ENCODE measurements at places on chromosomes 3 and 15.

DNA sequence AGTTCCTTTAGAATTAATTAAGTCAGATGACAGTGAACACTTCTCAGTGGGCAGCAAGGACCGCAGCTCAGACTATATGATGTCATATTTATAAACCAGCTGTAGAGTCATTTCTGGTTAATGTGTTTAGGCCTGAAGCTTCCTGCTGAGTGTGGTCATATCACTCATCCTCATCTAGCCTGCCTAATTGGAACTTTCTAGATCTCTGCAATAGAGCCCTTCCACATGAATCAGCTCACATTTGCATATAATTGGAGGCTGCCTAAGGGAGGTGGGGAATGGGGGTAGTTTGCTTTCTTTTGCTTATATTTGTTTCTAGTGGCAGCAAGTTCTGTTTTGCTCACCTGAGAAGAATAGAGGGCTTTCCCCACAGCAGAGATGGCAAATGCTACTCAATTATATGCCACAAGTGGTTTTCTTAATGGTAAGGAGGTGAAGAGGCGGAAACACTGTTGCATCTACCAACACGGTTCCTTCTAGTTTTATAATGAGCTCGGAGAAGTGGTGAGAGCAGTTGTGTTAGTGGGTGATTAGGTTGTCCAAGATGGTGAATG, 148.1 kb downstream of the KLHL25 start:
- no peak overlapping the region for H3K4me3 ChIP-seq
- no peak for DNase-seq
- peaks cover 4% of the 10 kb centered on the region for H3K36me3 ChIP-seq
- no peaks in the 10 kb centered on the region for H3K27me3 ChIP-seq

- H3K27ac ChIP-seq, result no peak overlapping the region
- no peaks in the 10 kb centered on the region for H3K27me3 ChIP-seq
- H3K36me3 ChIP-seq, result no peaks in the 10 kb centered on the region
- no peak for DNase-seq
Observed at GRCh38 chr3:60424942-60425341, 826.3 kb downstream of the FHIT start.

DNA sequence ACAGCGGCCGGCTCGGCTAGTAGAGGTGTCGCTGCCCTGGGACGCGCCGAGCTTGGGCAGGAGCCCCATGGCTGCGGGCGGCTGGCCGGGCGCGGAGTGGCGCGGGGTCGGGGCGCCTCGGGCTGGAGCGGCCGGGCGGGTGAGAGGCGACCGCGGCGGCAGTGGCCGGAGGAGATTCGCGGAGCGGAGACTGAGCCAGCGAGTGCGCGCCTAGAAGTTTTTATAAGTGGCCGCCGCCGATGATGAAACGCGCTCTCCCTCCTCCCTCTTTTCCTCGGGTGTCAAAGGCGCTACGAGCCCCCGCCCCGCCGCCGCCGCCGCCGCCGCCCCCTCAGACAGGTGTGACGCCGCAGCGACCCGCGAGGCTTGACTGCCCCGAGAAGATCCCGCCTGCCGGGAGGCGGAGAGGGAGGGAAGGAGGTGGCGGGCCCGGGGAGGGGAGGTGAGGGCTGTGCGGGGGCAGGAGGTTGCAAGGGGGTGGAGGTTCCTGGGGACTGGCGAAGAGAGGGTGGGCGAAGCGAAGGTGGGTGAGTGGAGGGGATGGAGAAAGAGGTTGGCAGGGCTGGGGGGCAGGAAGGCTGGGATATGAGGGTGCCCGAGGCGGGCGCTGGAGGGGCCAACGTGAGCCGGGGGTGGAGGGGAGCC, at the start of gene SLCO2A1:
Gene SLCO2A1, minus strand, starts transcription at position 192 of the 645 bp plus-strand sequence. Its CDS starts 123 bp downstream, at position 69.
- no peaks in the 10 kb centered on the region for H3K36me3 ChIP-seq
- peak within 1 kb of the TSS; percentile 60 for H3K4me3 ChIP-seq
- DNase-seq, result no peak
- peaks cover 7% of the 10 kb centered on the region for H3K27me3 ChIP-seq
- no peaks in the 10 kb centered on the region for H3K4me1 ChIP-seq
- H3K27ac ChIP-seq, result no peak within 1 kb of the TSS

GRCh38 chr15:77243135-77243534, 172.2 kb upstream of the TSPAN3 start:
- no peak for DNase-seq
- no peaks in the 10 kb centered on the region for H3K36me3 ChIP-seq
- H3K4me1 ChIP-seq, result no peaks in the 10 kb centered on the region
- H3K4me3 ChIP-seq, result no peak overlapping the region

DNA sequence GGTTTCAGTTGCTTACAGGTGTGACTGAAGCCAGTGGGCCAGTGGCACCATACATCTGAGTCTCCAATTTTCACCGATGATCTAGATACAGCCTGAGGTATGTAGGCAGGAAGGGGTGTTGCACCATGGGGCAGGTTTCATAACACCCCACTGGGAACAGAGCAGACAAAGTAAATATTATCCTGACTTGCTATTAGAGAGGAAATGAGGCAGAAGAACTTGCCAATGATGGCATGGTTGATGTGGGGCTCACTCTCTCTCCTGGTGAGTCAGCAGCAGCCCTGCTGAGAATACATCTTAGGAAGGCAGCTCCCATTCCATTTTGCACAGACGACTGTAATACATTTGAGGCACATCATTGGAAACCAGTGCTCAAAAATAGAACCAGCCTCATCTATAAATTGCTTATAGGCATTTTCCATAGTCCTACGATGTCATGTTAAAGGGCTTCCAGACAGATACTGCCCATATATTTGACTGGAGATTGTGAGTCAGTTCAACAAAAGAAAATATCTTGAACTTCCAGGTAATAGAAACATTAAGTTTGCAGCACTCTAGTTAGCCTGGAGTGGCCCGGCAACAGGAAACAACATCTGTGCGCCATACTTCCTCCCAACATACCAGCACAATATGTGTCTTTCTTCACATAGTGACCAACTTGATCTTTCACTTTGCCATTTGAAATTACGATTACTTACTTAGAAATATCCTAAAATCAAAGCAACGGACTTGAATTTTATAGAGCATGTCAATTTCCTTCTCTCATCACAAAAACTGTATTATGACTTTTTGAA, 175.5 kb downstream of the NECTIN3 start:
- peaks cover 9% of the 10 kb centered on the region for H3K4me1 ChIP-seq
- no peak overlapping the region for H3K4me3 ChIP-seq
- H3K27ac ChIP-seq, result no peak overlapping the region
- peak; percentile 57 for DNase-seq

DNA sequence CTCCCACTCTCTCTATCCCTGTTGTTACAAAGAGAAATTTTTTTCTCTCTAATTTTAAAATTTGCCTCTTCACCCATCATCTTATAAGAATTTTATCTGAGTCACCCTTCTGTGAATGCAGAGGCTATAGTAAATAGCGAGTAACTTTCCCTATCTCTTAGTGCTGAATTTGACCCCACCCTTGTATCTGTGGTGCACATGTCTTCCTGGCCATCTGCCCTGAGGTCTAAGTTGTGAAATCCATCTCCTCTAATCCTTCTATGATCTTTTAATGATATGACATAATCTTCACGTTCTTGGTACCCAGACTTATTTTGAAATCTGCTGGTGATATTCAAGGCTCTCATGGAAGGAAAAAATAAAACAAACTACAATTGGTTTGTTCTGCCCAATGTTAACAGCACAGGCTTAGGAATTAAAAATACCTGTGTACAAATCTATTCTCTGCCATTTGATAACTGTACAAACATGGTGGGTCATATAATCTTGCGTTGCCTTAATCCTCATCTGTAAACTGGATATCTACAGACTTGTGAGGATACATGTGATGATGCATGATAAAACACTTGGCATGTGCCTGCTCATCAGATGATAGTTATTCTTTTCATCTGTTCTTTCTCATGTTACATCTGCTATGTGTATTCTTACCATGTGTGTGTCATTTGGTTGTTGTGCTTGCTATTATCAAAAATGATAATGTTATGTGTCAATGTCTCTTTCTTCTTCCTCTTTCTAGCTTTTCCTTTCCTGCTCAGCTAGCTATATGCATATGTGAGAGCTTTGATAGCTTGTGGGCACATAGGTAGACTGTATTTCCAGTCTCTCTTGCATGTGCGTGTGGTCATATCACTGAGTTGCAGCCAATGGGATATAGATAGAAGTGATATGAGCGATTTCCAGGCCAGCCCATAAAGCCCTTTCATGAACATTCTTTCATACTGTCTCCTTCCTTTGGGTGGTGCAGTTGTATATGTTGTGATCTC, 13.7 kb upstream of the CCR3 start:
- no peak overlapping the region for H3K4me3 ChIP-seq
- H3K27ac ChIP-seq, result no peak overlapping the region
- DNase-seq, result peak; percentile 87
- H3K36me3 ChIP-seq, result no peaks in the 10 kb centered on the region
- no peaks in the 10 kb centered on the region for H3K27me3 ChIP-seq
- peaks cover 14% of the 10 kb centered on the region for H3K4me1 ChIP-seq

- H3K27ac ChIP-seq, result no peak overlapping the region
- H3K36me3 ChIP-seq, result no peaks in the 10 kb centered on the region
- H3K4me1 ChIP-seq, result no peaks in the 10 kb centered on the region
- H3K4me3 ChIP-seq, result no peak overlapping the region
- H3K27me3 ChIP-seq, result peaks cover 54% of the 10 kb centered on the region
- DNase-seq, result no peak
Observed at GRCh38 chr15:89364741-89365450, 30.3 kb upstream of the POLG start.

DNA sequence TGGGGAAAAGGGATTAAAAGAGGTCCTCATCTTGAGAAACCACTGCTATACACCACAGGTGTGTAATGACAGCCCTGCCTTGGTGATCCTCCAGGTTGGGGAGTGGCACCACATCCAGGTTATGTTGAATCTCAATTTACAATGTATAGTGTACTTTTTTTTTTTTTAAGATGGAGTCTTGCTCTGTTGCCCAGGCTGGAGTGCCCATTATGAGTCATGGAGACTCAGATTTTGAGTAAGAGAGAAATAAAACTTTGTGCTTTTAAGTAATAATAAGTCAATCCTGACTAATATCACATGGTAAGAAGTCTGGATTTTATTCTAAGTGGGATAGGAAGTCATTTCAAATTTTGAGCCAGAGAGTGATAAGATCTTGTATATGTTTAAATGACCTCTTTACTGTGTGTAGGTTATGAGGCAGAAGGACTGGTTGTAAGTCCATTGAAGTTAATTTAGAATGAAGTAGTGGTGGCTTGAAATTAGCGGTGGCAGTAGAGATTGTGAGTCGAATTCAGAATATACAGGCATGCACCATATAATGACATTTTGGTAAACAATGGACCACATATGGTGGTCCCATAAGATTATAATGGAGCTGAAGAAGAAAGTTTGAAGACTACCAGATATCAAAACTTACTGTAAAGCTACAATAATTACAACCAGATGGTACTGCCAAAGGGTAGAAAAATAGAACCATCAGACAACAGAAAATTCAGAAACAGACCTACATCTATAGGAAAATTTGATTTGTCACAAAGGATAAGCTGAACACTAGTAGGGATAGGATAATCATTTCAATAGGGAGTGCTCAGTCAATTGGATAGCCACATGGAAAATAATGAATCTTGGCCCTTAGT, 20.7 kb downstream of the POPDC2 start:
- H3K27me3 ChIP-seq, result no peaks in the 10 kb centered on the region
- no peak overlapping the region for H3K27ac ChIP-seq
- peaks cover 61% of the 10 kb centered on the region for H3K4me1 ChIP-seq
- no peak overlapping the region for H3K4me3 ChIP-seq

GRCh38 chr3:152197451-152197850, 71.3 kb upstream of the MBNL1 start:
- H3K27ac ChIP-seq, result no peak overlapping the region
- H3K36me3 ChIP-seq, result no peaks in the 10 kb centered on the region
- DNase-seq, result no peak
- no peak overlapping the region for H3K4me3 ChIP-seq

DNA sequence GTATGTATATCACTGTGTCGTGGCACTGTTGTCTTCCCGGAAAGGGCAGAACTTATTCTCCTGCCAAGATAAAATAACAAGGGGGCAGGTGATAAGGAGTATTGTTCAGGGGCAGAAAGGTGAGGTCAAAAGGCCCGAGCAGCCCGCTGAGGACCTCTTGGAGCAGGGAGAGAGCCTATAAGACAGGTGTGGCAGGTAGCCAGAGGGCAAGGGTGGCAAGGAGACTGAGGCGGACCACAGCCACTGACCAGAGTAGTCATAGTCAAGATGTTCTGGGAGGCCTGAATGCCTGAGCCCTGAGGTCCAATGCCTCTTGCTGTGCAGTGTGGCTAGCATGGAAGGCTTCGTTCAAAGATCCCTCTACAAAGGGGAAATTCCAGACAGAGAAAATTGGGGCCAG, 172.3 kb upstream of the CHRNA7 start:
- H3K27ac ChIP-seq, result no peak overlapping the region
- H3K4me1 ChIP-seq, result no peaks in the 10 kb centered on the region
- H3K4me3 ChIP-seq, result no peak overlapping the region
- no peak for DNase-seq

GRCh38 chr3:127370906-127371305, 83.1 kb upstream of the PRR20G start:
- H3K4me3 ChIP-seq, result no peak overlapping the region
- no peak for DNase-seq
- H3K27me3 ChIP-seq, result peaks cover 3% of the 10 kb centered on the region
- no peaks in the 10 kb centered on the region for H3K4me1 ChIP-seq
- no peak overlapping the region for H3K27ac ChIP-seq
- no peaks in the 10 kb centered on the region for H3K36me3 ChIP-seq

GRCh38 chr15:49686599-49686998, 65.8 kb downstream of the DTWD1 start:
- H3K36me3 ChIP-seq, result no peaks in the 10 kb centered on the region
- no peak overlapping the region for H3K27ac ChIP-seq
- H3K4me1 ChIP-seq, result no peaks in the 10 kb centered on the region
- H3K4me3 ChIP-seq, result no peak overlapping the region
- H3K27me3 ChIP-seq, result no peaks in the 10 kb centered on the region

DNA sequence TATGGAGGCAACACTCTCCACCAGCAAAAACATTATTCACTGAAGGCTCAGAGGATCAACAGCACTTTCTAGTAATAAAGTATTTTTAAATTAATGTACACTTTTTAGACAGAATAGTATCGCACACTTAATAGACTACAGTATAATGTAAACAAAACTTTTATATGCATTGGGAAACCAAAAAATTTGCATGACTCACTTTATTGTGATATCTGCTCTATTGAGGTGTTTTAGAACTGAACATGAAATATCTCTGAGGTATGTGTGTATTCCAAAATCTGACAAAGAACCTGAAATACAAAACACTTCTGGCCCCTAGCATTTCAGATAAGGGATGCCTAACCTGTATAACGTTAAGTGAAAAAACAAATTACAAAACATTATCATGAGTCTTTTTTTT, 99.7 kb downstream of the PRICKLE2 start:
- DNase-seq, result peak; percentile 39
- no peaks in the 10 kb centered on the region for H3K36me3 ChIP-seq
- no peaks in the 10 kb centered on the region for H3K27me3 ChIP-seq
- no peak overlapping the region for H3K4me3 ChIP-seq
- no peak overlapping the region for H3K27ac ChIP-seq

GRCh38 chr3:44048196-44048924, 193.3 kb upstream of the TOPAZ1 start:
- DNase-seq, result peak; percentile 49
- H3K4me3 ChIP-seq, result no peak overlapping the region
- H3K36me3 ChIP-seq, result no peaks in the 10 kb centered on the region
- H3K4me1 ChIP-seq, result peaks cover 11% of the 10 kb centered on the region

DNA sequence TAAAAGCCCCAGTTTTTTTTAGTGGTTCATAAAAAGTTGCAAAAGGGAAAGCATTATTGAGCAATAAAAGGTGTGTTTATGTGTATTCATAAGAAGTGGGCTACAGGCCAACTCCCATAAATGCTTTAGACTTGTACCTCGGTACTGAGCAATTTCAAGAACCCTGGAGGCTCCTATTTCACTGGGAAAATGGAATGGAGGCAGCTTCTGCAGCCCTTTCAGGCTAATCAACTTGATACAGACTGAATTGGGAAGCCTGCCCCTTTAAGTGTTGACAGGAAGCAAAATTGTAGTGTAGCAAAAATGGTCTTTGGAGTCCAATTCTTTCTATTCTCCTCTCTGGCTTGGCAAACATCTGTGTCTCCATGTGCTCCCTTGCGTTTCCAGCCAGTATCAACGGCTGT, 118.8 kb downstream of the ECT2 start:
- H3K27ac ChIP-seq, result no peak overlapping the region
- H3K27me3 ChIP-seq, result peaks cover 44% of the 10 kb centered on the region
- no peaks in the 10 kb centered on the region for H3K36me3 ChIP-seq

All from PC-3 (cell line).